ENCODE measurements at places on chromosomes 4 and X.

GRCh38 chr4:159142681-159143384, 40.0 kb downstream of the RAPGEF2 start:
- DNase-seq = no peak

DNA sequence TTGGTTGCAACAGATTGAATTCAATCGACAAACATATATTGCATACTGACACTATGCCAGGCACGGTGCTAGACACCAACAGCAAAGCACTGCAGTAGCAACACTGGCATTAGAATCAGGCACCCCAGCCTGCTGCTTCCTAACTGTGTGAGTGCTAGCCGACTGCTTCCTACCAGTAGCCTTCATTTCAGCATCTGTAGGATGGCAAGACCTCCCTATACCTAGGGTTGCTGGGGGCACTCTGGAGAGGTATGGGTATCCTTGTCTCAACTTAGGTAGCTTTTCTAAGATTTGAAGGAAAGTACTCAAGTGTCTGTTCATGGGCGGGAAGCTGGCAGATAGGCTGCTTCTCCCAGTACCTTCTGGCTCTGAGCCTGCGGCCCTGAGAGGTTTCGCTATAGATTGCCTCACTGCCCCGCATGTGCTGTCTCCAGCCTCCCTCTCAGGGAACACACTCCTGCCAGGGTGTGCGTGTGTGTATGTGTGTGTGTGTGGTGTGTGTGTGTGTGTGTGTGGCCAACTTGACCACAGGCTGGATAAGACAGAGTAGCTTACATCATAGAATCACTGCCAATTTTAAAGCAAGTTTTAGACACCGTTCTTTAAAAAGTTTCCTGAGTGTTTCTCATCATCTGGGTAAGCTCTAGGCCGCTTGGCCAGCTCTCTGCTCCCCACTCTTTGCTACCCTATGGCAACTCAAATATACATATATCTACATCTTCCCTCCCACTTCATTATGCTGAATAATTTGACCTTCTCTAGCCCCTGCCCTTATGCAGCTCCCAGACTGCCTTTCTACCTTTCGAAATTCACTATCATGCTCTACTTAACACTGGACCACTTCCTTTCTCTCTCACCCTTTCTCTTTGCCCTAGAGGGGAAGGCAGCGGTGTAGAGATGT, 97.0 kb upstream of the PJA1 start:
- no peak for DNase-seq

GRCh38 chrX:50876551-50876950, 34.0 kb upstream of the BMP15 start:
- no peak for DNase-seq

DNA sequence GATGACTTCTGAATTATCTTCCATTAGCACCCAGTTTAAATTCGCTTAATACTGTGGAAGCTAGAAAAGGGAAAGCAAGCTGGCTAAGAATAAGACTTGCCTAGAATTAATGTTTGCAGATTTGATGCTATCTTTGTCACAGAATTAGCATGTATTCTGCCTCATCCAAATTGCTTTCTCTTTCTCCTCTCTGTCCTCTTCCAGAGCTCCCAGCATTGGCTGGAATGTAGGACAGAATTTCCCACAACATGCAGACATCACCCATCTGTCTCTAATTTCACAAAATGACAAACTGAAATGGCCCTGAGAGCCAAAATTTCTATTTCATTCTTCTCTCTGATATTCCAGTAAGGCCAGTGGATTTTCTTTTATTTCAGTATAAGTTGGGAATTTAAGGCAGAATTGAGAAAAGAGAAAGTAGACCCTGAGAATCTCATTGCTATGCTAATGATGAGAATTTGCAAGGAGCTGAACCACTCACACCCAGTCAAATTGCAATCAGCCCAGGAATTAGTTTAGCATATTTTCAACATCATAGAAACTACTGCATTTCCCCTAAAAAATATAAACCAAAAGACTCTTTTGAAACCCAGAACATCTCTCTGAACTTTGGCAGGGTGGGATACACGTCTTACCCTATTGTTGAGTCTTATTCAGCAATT, 188.8 kb downstream of the RCHY1 start:
- DNase-seq = no peak

- no peak for DNase-seq
Observed at GRCh38 chr4:146095091-146095690, 80.3 kb upstream of the LSM6 start.
